Jurkat, Clone E6-1 (cell line): ENCODE measurements at places on chromosomes 7 and 10.

- DNase-seq: no peak
Observed at GRCh38 chr10:6786579-6787031, 206.5 kb upstream of the PRKCQ start.

- DNase-seq: no peak
Observed at GRCh38 chr7:143419880-143420279, 11.2 kb upstream of the EPHA1 start.

- no peak for DNase-seq
Observed at GRCh38 chr7:157528785-157529341, 192.1 kb downstream of the DNAJB6 start.

- DNase-seq: no peak
Observed at GRCh38 chr7:151374139-151374538, 32.5 kb downstream of the NUB1 start.

- no peak for DNase-seq
Observed at GRCh38 chr7:105853931-105854419, 22.4 kb downstream of the ATXN7L1 start.

DNA sequence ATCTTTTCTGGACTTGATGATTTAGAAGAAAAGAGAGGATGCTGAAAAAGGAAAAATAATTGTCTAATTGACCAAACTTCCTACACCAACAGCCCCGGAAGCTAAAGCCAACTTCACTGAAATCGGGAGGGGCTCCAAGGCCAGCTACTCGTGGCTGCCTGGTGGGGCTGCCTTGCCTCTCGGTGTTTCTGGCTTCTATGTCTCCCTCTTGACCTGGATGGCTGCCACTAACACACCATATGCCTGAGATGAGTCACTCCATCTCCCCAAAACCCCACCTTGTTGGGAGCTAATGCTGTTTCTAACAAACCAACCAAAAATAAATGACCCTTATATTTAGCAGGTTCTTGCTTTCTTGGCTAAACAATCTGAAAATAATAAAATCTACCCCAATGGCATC is 87.6 kb upstream of the AFAP1L2 start:
- no peak for DNase-seq

DNA sequence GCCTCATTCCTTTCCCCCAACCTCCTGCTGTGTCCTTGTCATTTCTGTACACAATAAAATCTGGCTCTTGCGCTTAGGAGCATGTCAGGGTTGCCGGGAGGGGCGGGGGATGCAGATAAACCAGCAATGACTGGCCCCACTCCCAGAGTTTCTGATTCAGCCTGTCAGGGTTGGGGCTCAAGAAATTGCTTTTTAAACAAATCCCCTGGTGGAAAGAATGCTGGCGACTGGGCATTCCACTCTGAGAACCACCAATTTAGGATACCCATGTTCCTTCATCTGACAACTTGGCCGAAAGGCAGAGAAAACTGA is 376.4 kb downstream of the TCERG1L start:
- DNase-seq: no peak

- no peak for DNase-seq
Observed at GRCh38 chr7:7792056-7792455, 73.6 kb upstream of the RPA3 start.

- DNase-seq: no peak
Observed at GRCh38 chr10:119669331-119669730, 18.2 kb downstream of the BAG3 start.

- DNase-seq: no peak
Observed at GRCh38 chr7:90777465-90777864, 181.3 kb downstream of the CDK14 start.

DNA sequence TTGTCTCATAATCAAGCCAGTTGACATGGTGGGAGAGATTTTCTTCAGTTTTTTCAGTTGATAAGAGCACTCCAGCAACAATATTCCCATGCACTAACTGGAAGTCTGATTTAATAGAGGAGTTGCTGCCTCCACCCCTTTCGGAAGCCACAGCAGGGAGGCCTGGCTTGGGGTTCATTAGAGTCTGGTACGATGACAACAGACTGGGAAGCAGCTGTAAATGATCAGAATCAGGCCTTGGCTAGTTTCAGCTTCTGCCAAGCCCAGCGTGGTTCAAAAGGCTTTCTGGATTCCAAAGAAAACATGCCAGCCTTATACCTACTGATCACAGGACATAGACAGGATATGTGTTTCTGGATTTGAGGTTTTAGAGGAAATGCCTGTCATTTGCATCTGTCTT is 274.0 kb downstream of the CSTF2T start:
- no peak for DNase-seq

DNA sequence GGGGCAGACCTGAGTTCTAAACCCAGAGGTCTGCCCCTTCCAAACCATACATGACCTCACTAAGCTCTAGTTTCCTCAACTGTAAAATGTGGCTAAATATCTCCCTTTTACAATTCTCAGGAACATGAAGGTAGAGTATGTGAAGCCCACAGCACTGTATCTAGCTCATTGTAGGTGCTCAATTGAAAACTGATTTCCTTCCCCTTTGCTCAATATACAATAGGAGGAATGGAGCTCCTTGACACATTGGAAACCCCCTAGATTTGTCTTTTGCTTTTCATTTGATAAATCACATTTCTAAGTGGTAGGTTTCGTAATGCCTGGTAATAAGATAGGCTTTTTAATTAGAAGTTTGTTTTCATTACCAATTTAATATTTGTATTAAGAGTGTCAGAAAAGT is 153.3 kb downstream of the ARID5B start:
- DNase-seq: no peak

GRCh38 chr7:30690011-30690410 is 7.8 kb upstream of the CRHR2 start:
- DNase-seq: no peak

DNA sequence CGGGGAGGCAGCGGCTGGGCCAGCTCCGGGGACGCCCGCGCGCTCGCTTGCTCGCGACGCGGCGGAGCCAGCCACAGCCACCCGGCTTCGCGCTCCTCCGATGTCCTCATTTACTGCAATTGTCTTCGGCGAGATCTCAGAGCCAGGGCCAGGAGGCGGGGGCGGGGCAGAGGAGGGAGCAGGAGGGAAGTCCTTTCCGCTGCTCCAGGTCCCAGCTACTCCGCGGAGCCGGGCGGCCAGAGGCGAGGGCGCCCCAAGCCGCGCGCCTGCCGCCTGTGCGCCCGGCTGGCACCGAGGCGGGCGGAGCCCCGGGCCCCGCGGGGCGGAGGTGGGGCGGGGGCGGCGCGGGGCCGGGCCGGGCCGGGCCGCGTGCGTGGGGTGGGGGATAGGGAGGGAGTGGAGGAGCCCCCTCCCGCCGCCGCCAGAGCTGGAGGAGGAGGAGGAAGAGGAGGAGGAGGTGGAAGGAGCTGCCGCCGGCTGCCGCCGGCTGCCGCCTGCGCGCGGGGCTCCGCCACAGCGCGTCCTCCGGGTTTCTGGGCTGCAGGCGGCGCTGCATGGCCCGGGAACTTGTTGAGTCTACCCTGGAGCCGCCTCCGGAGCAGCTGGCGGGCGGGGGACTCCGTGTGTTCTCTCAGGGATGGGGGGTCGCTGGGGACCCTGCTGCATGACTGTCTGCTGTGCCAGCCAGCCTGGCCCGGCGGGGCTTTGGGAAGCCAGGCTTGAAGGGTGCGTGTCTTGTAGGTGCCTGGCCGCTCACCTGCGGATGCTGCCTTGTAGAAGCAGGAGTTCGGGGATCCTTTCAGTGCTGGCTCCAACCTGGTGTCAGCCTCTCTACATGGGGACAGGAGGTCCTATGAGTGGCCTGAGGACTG is at the start of gene INSYN2A:
Gene INSYN2A, minus strand, starts transcription at position 310 of the 872 bp plus-strand sequence. CDS start 20,196 bp downstream, outside the sequence.
- no peak for DNase-seq

DNA sequence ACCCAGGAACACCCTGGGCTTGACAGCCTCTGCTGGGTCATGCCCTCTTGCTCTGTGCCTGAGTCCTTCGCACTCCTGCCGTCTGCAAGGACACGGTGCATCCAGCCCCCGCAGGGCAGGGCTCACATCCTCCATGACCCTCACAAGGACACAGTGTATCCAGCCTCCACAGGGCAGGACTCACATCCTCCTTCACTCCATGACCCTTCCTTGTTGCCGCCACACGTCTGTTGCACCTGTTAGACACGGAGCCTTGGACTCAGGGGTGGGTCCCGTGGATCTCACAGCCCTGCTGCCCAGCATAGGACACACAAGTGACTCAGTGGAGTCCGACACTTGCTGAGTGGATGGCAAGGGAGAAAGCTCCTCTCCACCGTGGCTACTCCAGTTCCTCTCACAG is 500.8 kb downstream of the DNAJB6 start:
- DNase-seq: no peak

- DNase-seq: no peak
Observed at GRCh38 chr7:48033922-48034321, 1.4 kb upstream of the C7orf57 start.

GRCh38 chr7:30888747-30889146 is 22.9 kb upstream of the AQP1 start:
- DNase-seq: no peak

DNA sequence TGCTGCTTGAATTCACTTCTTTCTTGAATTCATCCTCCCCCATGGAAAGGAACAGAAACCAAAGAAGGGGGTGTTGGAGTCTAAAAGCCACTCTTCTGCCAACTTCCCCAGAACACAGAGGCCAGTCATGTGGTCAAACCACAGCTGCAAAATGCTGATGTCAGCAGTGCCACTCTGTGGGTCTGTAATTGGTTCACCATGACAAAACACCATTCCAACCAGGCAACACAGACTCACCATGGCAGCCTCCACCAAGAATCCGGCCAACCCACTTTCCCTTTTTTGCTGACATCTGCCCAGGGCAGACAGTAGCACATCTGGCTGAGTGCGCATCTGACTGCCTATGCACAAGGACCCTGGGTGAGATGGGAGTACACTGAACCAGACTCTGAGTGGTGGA is 16.8 kb downstream of the OSBPL3 start:
- DNase-seq: peak; percentile 38

DNA sequence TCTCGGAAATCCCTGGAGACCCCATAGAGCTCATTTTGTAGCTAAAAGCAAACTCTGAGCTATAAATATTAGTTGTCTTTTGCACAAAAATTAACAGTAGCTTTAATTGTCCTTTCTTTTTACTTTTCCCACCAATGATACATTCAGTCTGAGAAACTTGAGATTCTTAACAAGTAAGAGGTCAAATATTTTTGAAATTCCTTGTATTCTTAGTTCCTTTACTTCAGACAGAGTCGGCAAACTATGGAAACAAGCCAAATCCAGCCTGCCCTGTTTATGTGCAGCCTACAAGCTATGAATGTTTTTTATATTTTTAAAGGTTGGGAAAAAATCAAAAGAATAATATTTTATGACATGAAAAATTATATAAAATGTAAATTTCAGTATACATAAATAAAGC is 146.6 kb downstream of the CTNNA3 start:
- DNase-seq: no peak

DNA sequence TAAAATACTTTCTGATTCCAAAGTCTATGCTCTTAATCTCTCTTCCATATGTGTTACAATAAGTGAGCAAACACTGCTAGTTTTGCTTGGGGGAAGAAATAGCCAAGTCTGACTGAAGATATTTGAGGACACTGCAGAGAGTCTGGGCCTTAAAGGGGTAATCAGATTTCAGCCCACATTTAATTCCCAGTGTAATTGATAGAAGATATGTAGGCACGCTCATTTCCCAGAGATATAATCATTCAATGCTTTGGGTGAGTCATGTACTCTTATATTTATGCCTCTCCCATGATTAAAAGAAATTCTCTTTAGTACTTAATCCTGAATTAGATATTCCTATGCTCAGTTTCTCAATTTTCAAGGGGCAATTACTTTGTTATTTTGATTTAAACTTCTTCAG is 178.1 kb upstream of the POM121L12 start:
- no peak for DNase-seq

DNA sequence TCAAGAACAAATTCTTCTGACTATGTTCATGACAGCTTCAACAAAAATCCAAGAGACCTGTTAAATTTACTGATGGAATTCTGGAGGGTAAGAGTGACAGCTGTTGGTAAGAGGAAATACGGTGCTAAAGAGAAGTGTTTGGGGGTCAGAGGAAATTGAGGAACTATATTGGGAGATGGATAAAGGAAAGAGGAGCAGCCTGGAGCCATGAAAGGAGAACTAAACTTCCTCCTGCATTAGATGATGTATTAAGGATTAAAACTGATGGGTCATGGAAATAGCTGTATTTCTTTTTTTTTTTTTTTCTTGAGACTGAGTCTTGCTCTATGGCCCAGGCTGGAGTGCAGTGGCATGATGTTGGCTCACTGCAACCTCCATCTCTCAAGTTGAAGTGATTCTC is 95.3 kb downstream of the HERPUD2 start:
- no peak for DNase-seq

- DNase-seq: no peak
Observed at GRCh38 chr7:6436385-6436685, 11.4 kb downstream of the DAGLB start.

DNA sequence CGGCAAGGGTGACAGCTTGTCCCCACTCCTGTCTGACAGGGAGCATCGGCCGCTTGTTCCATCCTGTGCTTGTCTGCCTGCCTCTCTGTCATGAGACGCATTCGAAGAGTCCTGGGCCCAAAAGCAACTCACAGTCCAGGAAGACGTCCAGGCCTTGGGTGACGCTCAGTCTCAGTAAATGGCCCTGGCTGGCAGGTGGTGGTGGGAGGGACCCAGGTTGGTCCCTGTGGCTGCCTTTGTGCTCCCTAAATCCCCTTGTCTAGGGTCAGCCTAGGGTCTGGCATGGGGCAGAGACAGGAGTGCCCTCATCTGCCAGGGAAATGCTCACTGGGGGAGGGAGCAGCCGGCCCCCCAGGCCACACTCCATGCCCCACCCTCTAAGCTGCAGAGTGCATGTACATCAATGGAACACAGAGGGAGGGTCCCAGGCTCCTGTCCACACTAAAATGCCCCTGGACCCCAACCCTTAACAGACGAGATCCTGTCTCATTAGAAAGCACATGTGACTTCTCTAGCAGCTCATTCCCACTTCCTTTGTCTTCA is 295.2 kb upstream of the ZNF32 start:
- DNase-seq: no peak

GRCh38 chr10:98919899-98920298 is 315.8 kb downstream of the HPSE2 start:
- no peak for DNase-seq

DNA sequence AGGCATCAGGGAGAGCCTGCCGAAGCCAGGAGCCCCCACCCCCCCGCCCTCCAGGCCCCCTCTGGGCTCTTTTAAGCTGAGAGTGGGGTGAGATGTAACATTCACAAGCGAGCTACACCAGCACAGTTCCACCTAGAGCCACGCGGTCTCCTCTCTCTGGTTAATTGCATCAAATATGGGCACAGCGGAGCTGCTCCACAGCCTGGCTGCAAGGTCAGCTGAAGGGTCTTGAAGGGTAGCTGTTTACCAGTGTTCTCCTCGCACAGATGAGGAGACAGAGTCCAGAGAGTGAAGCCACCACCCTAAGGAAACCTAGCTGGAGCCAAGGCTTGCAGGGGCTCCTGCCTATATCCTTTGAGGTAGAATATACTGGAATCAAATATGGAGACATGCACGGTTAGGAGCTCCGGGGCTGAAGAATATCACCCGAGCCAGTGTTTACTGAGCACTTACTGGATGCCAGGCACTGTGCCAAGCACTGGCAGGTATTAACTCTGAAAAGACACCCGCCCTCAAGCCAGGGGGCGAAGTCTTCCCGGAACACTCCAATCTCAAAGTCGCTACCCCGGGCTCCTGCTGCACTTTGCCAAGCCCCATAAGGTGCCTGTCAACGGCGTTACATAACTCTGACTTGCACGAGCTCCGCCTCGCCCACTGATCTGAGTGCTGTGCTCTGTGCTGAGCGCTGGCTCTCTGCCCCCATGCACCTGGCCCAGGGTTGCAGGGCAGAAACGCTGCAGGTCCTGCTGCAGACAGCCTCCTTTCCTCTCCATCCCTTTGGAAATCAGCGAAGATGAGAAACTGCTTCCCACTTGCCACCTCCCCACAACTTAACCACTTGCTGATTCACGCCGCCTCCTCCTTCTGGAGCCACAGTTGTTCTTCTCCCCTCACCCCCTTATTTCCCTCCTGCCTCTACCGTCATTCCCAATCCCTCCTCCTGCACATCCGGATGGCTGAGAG is 5.4 kb downstream of the CHST15 start:
- DNase-seq: no peak
